Motor neuron (in vitro differentiated cells): ENCODE measurements at places on chromosomes 1 and 21.

- no peak for ATAC-seq
Observed at GRCh38 chr1:207366022-207366421, 44.5 kb downstream of the CD55 start.

- ATAC-seq: no peak
Observed at GRCh38 chr1:103362348-103363007, 163.0 kb upstream of the RNPC3 start.

GRCh38 chr1:207799989-207800648 lies 48.3 kb downstream of the CD46 start:
- no peak for ATAC-seq

- peak; percentile 81 for ATAC-seq
Observed at GRCh38 chr21:42113926-42114409, 42.9 kb downstream of the UMODL1 start.

GRCh38 chr1:90394247-90394646 lies 322.9 kb downstream of the BARHL2 start:
- no peak for ATAC-seq

DNA sequence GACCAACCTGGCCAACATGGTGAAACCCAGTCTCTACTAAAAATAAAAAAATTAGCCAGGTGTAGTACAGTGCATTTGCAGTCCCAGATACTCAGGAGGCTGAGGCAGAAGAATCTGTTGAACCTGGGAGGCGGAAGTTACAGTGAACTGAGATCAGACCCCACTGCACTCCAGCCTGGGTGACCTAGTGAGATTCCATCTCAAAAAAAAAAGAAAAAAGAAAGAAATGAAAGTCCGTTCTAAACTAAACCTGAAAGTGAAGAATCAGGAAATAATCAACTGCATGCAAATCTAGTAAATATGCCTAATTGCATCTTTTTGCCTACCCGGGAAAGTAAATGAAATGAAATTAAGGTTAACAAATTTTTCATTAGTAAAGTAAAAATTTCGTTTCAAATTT lies 99.6 kb downstream of the ZZZ3 start:
- ATAC-seq: no peak

DNA sequence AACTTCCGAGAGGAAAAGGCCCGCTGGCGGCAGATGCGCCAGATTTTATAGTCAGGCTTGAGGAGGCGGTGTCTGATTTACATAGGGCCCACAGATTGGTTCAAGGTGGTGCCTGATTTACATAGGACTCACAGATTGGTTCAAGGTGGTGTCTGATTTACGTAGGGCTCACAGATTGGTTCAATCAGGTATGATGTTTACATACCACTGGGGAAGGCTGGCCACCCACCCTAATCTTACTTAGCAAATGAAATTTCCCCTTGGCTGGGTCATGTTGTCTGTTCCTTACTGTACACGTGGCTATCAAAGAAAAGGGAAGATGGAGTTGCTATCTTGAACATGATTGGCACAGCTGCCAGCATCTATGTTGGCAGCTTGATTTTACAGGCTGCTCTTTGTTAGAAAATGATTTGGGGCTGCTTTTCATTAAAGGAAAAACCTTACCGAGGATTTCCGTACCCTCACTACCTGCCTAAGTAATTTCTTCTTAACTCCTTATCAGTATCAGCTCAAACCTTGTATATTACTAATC lies 96.3 kb downstream of the SETD4 start:
- no peak for ATAC-seq

GRCh38 chr21:41613533-41613909 lies 105.6 kb upstream of the TMPRSS2 start:
- no peak for ATAC-seq

DNA sequence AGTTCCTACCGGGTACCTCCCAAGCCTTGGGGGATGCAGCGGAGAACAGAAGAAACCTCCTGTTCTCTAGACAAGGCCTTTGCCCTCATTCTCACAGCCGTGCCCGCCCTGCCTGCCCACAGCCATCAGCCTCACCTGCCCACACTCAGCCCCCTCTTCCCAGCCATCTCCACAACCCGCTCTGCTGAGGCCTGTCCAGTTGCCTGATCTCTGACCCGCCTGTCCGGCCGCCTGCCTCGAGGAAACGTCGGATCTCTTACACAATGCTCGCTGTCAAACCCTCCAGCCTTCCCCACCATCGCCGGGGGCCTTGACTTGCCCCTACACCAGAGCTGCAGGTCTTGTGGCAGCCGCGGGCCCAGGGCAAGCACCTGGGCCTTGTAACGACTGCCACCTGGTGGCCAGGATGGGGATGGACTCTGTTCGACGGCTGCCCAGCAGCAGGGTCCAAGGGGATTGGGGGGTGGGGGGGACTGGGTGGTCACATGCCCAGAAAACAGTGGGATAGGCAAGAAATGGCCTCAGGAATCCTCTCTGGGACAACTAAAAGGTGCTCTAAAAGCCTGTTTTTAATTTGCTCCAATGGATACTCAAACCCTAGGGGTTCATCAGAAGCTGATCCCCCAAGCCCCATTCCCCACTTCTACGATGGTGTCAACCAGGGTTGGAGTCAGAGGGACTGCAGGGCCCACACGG lies 31.0 kb downstream of the SLC45A1 start:
- ATAC-seq: peak; percentile 58

GRCh38 chr1:58573705-58574591 lies 3.1 kb downstream of the TACSTD2 start:
- no peak for ATAC-seq

DNA sequence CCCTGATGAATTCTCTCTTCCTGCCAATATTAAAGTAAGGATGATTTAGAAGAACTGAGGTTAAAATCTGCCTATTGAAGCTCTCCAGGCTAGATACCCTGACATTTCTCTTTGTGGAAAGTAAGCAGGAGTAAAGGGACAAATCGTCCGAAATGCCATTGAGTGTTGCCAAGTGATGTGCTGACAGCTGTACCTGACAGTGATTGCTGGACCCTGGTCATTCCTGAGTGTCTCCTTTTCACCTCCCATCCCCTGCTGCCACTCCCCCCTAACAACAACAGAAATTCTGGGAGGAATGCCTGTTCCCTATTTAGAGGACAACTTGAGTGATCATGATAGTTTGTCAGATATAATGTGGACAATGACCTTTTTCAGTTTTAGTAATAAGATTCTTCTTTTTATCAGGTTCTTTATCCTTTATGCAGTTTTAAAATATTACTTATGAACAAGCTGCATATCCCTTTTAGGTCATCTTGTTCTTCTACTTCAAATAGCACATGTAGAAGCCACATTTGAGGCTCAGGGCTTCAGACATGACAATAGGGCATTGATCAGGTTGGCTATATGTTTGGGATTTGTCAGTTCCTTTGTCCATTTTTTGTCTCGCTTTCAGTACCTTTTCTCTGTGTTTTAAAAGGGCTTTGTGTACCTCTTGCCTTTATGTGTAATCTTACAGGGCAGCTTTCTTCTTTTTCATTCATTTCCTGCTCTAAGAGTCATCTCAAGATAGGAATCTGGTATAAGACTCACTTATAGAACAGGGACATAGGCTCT lies 56.0 kb downstream of the ITSN1 start:
- no peak for ATAC-seq

DNA sequence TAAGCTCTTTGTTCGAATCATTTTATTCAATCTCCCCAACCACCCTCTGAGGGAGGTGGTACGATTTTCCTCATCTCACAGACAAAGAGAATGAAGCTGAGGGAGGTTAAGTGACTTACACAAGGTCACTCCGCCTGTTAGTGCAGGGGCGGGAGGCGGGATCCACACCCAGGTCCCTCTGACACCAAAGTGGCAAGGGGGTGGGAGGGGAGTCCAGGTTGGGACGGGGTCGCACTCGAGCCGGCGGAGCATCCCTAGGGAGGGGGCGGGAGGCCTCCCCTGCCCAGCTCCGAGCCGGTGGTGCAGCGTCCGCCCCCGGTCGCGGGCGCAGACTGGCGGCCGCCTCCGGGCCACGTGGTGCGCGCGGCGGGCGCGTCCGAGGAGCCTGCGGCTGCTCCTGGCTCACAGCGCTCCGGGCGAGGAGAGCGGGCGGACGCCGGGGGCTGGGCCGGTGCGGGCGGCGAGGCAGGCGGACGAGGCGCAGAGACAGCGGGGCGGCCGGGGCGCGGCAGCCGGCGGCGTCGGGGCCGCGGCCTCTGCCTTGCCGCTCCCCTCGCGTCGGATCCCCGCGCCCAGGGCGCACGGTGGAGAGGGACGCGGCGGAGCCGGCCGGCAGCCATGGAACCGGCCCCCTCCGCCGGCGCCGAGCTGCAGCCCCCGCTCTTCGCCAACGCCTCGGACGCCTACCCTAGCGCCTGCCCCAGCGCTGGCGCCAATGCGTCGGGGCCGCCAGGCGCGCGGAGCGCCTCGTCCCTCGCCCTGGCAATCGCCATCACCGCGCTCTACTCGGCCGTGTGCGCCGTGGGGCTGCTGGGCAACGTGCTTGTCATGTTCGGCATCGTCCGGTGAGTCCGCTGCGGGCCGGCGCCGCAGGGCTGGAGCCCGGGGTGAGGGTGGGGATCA lies at the start of gene OPRD1:
Gene OPRD1 (plus strand): TSS at position 405 of the 903 bp plus-strand sequence. CDS start 214 bp downstream, at position 619.
- peak; percentile 21 for ATAC-seq

DNA sequence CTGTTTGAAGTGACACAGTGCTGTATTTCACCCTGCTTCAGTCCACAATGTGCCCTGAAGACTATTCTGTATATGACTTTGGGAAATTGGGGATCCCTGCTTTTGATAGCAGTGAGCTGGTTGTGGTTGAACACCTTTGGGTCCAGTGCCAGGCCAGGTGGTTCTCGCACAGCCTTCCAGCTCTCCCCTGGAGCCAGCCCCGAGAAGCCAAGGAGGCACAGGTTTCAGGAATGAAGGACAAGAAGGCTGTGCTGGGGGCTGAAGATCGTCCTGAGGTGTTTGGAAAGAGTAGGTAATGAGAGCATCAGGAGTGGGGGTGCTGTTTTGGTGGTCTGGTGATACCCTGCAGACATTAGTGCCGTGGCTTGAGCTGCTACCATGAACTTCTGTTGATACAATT lies 131.4 kb upstream of the COL6A1 start:
- no peak for ATAC-seq

- peak; percentile 20 for ATAC-seq
Observed at GRCh38 chr21:26964170-26964778, 2.6 kb downstream of the ADAMTS5 start.

- ATAC-seq: no peak
Observed at GRCh38 chr1:44543064-44543744, 131.1 kb downstream of the TMEM53 start.

- peak; percentile 24 for ATAC-seq
Observed at GRCh38 chr1:26121854-26122773, 10.5 kb downstream of the PDIK1L start.

- peak; percentile 23 for ATAC-seq
Observed at GRCh38 chr1:7247158-7247557, 461.9 kb downstream of the CAMTA1 start.

DNA sequence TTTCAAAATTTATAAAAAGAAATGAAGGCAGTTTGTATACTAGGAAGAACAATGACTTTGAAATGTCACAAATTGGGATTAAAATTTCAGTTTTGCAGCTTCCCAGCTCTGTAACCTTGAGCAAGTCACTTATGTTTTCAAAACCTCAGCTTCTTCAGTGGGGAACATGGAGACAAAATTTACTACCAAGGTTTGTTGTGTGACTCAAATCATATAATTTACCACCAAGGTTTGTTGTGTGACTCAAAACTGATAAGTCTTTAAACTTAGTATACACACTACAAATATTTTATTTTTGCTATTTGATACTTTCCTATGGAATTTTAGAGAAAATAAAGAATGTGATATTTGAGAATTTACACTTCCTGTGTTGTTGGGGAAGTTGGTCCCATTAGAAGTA lies 219.9 kb downstream of the KCTD3 start:
- ATAC-seq: no peak

GRCh38 chr1:12617901-12618660 lies at the start of gene DHRS3:
Gene DHRS3 (minus strand): TSS chr1:12618210. CDS start chr1:12617348, 862 bp downstream.
- peak; percentile 75 for ATAC-seq

- ATAC-seq: no peak
Observed at GRCh38 chr1:8665833-8666232, 151.6 kb downstream of the RERE start.

DNA sequence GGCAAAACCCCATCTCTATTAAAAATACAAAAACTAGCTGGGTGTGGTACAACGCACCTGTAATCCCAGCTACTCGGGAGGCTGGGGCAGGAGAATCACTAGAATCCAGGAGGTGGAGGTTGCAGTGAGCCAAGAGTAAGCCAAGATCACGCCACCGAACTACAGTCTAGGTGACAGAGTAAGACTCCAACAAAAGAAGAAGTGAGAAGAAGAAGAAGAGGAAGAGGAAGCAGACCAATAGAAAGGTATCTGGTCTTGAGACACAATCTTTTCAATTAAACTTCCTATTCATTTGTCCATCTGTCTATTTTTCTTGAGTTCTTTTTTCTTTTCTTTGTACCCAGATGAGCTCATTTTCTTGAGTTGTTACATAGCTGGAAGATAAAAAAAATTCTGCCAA lies 55.7 kb upstream of the ACADM start:
- no peak for ATAC-seq

DNA sequence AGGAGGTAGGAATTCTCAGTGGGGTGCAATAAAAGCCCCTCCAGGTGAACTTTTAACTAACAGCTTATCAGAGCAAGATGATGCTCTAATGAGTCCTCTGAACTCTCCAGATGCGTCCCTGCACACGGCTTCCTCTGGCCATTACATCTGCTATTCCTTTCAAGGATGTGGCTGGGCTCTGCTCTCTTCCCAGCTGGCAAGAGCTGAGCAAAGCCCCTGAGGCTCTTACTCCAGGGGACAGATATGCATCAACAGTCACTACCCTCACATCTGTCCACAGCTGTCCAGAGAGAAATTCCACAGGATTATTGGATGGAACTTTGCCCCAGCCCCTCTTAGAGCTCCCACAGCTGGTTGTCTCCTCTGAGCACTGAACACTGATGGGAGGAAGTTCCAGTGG lies 267.8 kb downstream of the C1orf94 start:
- no peak for ATAC-seq

DNA sequence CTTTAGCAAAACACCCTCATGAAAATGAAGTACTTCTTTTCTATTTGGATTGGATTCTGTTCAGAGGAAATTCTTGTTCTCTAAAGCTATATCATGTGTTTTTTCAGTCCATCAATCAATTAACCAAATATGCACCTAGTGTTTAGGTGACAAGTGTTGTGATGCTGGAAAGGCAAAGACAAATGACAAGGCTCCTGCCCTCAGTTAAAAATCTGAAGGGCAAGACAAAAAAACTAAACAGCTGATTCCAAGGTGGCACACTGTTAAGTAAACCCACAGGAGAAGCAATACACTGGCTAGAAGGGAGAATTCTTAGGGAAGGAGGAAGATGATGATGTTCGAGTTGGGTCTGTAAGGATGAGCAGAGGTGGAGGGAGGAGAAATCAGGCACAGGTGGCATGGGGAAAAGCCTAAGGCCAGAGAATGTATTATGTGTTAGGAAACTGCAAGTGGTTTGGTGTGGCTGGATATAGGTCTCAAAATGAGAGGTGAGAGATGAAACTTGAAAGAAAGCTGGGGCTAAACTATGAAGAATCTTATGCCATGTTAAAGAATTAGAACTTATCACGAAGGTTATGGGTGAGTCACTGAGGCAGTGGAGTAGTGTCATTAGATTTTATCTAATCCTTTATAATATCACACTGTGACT lies 51.8 kb upstream of the GFI1 start:
- no peak for ATAC-seq

GRCh38 chr1:240999826-241000225 lies 357.2 kb downstream of the RGS7 start:
- no peak for ATAC-seq
